ENCODE measurements at places on chromosomes 6 and 20.

DNA sequence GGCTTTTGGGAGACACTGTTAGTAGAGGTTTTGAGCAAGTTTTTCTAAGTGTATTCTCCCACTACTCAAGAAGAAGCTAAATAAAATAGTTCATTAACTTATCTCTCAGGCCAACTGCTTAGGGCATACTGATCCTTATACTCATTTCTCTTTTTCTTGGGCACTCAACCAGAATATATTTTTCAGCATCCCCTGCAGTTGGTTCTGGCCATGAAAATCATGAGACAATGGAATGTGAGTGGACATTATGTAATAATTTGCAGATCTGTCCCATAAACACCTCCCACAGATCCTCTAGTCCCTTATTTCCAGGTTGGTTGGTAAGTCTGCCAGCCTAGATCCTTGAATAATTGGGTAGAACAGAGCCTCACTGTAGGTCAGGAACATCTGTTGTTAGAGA, 136.7 kb downstream of the AIG1 start:
- DNase-seq = no peak

- no peak for DNase-seq
These were observed 119.3 kb downstream of the ASCC3 start for GRCh38 chr6:100761841-100762240.

- no peak for DNase-seq
These were observed 156.5 kb downstream of the SH3BGRL2 start for GRCh38 chr6:79787626-79788025.

DNA sequence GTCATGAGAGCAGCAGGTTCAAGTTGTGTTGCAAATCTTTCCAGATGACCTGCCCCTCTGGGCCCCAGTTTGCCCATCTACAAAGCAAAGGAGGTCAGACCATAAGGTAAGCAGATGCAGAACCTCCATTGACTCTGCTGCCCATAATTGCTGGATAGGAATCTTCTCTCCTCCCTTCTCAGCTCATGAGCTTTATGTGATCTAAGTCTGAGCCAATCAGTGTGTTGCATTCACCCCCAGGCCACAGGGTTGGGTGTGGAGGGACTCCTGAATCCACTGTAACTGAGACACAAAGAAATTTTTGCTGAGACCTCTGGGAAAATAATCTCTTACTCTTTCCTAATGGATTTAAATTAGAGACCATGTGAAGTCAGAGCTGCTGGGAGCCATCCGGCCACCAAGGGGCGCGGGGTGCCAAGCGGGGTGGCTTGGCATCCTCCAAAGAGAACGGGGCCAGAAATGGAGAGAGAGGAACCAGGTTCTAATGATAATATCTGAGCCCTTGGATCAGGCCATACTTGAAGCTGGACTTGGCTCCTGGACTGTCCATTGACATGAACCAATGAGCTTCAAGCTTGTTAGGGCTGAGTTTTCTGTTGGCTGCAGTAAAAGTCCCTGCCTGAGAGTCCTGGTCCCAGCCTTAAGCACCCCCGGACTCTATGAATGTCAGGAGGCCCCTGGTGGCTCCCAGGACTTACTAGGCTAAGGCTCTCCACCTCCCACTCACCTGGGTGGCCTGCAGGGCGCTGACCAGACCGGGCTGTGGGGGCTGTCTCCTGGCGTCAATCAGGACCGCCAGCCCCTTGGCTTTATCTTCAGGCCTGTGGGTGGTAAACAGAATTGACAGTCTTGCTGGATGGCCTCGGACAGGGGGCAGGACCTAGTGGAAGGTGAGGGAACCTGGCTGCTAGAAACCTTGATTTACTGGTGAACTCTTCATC, 32.8 kb downstream of the KIAA1755 start:
- DNase-seq = no peak

GRCh38 chr20:20812136-20812535, 99.7 kb upstream of the RALGAPA2 start:
- no peak for DNase-seq

- no peak for DNase-seq
These were observed 462 bp upstream of the SLC35B3 start for GRCh38 chr6:8435845-8436168.

DNA sequence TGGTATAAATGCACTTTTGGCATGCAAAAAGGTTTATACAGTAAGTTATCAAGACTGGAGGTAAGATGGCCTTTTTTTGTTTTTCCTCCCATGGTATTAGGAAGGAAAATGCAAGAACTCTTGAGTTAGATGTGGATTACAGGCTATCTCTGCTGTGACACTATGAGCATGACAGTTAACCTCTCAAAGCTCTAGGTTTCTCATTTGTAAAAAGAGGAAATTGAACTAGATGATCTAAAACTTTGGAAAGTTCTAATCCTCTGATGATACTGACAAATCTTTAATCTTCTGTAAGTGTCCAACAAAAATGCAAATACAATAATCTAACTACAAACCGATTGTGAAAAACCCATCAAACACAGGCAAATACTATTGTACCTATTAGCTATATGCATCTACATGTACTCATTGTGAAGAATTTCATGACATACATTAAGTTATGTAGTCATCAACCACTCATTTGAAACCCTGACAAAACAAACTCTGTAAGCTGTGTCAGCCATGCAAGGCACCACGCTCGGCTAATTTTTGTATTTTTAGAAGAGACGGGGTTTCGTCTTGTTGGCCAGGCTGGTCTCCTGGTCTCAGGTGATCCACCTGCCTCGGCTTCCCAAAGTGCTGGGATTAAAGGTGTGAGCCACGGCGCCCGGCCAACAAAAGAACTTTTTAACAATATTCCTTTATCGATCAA, 4.2 kb downstream of the CDK19 start:
- no peak for DNase-seq

DNA sequence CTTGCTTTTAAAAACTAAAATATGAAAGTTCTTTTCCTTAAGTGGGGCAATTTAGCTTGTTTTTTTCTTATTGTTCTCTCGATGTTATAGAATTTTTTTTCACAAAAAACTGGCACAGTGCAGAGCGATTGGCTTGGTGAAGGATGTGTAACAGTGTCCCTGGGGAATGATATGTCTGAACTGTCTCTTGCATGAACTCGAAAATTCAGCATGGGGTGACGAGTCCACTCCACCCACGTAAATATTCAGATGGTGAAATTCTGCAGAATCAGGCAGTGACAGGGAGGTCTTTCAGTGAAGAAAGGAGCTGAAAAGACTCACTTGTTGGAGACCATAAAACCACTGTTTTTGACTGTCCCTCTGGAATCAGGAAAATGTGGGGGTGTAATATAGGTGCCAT, 505.3 kb downstream of the MMUT start:
- DNase-seq = no peak

DNA sequence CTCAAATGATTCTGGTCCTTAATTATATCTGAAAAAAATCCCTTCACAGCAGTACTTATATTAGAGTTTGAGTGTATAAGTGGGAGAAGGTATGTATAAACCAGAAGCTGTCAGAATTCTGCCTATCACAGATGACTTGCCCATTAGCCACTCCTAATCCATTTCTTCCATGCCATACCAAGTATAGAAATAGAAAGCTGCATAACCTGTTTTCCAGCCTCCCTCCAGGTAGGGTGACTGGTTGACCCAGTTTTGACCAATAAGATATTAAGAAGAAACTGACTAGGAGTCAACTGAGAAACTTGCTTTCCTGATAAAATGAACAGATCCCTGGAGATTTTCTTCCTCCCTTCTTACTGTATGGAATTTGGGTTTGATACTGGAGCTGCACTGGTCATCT, 112.2 kb upstream of the GRIK2 start:
- no peak for DNase-seq

GRCh38 chr20:14374196-14374595, 36.8 kb upstream of the FLRT3 start:
- no peak for DNase-seq

- DNase-seq = no peak
These were observed 47.8 kb upstream of the TOP1 start for GRCh38 chr20:40980828-40981310.

- no peak for DNase-seq
These were observed 102.5 kb upstream of the FAM8A1 start for GRCh38 chr6:17497535-17498095.

GRCh38 chr6:11853678-11854407, 75.2 kb upstream of the ADTRP start:
- DNase-seq = no peak

- no peak for DNase-seq
These were observed 42.6 kb upstream of the HDGFL1 start for GRCh38 chr6:22526736-22527135.

GRCh38 chr6:54108271-54108670, 3.0 kb upstream of the MLIP start:
- DNase-seq = no peak

- DNase-seq = no peak
These were observed 141.3 kb downstream of the PREX1 start for GRCh38 chr20:48686238-48687116.

DNA sequence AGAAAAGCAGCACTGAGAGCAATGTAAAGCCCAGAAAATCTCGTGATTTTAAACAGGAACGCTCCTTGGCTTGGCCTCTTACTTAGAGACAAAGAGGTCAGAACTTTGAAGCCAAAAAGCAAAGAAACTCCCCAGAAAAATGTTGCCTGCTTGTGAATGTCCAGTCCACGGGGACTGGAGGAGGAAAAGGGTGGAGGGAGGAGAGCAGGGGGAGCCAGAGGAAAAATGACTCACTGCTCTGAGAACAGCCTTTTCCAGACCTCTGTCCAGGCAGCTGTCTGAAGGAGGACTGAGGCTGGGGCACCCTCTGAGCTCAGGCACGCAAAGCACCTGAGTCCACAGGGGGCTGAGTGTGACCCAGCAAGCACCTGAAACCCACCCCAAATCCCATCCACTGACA, 64.7 kb downstream of the TRAM2 start:
- no peak for DNase-seq

GRCh38 chr20:57346477-57346876, 4.6 kb upstream of the RAE1 start:
- peak; percentile 72 for DNase-seq

GRCh38 chr6:146041282-146041681, 12.4 kb downstream of the GRM1 start:
- no peak for DNase-seq

GRCh38 chr6:162343936-162344645, 383.5 kb downstream of the PRKN start:
- DNase-seq = no peak

GRCh38 chr6:3722785-3723184, 28.7 kb downstream of the PXDC1 start:
- no peak for DNase-seq

DNA sequence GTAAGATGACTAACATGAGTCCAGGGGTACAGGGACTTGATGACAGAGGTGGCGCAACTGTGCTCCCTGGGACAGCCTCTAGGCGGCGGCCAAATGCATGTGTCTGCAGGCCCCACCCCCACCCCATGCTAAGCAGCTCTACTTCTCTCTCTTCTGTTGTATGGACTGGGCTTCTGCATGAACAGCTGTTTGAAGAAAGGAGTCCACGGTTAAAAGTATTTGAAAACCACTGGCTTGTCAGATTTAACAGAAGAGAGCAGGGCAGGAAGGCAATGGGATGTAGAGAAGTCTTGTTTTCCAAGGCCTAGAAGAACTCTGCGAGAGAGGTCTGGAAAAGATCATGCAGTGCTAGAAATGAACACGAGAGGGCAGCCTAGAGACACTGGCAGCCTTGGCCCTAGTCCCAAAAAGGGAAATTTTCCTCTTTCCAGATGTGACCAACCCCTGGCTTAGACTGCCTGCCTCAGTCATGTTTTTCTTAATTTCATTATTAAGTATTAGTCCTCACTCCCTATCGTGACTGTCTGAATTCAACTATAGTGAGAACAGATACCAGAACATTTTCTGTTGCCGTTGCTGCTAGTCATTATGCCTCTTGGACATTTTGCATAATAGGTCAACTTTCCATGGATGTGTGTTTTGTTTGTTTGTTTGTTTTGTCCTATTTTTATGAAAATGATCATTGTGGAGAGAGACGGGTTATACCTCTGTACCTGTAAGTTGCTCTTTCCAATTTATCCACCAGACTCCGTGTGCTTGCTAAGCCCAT, 265.0 kb downstream of the ADGRG6 start:
- DNase-seq = peak; percentile 2

- DNase-seq = peak; percentile 74
These were observed 1.2 kb downstream of the SLC2A4RG start for GRCh38 chr20:63740627-63741353.

- DNase-seq = no peak
These were observed 10.4 kb downstream of the OPN5 start for GRCh38 chr6:47792216-47792733.

DNA sequence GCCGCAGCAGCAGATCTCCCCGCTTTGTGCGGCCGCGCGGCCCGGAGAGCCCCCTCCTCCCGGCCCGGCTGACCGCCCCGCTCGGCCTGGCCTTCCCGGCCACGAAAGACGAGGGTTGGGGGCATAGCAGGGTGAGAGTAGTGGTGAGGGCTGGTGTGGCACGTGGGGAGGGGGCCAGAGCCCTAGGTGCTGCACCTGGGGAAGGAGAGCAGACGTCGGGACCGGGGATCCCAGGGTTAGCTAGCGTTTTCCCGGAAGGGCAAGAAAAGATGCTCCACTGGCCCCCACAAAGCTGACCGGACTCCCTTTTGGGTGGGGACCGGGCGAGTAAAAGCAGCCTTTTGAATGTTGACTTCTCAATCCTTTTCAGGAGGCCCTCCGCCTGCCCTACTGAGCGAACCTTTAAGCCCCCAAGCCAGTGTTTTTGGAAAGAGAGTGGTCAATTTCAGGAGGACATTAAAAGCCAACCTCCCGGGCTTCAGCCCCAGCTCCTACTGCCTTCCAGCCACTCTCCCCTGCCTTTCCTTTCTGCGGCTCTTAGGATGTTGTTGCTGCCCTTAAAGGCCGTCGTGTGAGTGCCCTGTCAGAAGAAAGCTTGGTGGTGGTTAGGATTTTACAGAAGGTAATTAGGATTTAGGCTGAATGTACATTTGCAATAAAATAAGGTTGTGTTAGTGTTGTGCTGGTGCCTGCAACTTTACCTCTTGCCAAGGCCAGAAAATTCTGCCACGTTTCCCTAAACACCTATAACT, 648 bp upstream of the BACH2 start:
- DNase-seq = no peak

DNA sequence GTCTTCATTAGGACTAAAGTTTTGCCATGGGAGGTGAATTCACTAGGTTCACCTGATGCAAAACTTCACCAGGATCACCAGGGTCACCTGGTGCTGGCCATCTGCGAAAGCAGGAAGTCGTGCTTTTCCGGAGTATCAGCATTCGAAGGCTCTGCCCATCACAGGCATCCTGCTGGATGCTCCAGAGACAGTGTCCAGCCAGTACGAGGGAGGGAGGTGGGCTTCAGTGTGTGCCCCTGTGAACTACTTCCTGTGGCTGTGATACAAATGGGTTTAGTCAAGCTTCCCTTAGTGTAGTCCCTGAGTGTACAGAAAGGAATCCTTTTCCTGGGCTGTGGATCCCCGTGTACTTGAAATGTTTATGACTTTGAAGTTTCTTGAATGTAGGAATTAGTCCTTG, 3.4 kb upstream of the RPS6KA2 start:
- DNase-seq = no peak

GRCh38 chr6:3131695-3132094, 13.2 kb downstream of the BPHL start:
- DNase-seq = no peak

- no peak for DNase-seq
These were observed 346.0 kb upstream of the MARCKS start for GRCh38 chr6:113511100-113511499.
